ENCODE measurements at places on chromosomes 4 and X.
A peak's percentile ranks its signal among the peaks of the same experiment; 100 is the strongest.

- DNase-seq: no peak
Observed at GRCh38 chr4:156643826-156644225, 327.8 kb downstream of the PDGFC start.

GRCh38 chrX:16202943-16203342, 35.7 kb downstream of the MAGEB17 start:
- no peak for DNase-seq

DNA sequence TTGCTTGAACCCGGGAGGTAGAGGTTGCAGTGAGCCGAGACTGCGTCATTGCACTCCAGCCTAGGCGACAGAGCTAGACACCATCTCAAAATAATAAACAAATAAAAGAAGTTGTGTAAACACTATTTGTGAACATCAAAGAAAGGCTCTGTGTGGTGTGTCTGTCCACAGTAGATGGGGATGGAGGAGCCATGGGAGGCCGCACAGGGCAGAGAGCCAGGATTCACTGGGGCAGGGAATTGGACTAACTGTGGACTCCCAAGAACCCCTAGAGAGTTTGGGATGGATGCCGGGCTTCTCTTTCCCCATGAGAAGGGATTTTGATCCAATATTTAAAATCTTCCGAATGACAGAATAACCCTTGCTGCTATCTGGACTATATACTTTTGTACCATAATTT, 26.5 kb downstream of the TBC1D1 start:
- DNase-seq: no peak

GRCh38 chrX:123422875-123423274, 238.8 kb downstream of the GRIA3 start:
- DNase-seq: no peak

DNA sequence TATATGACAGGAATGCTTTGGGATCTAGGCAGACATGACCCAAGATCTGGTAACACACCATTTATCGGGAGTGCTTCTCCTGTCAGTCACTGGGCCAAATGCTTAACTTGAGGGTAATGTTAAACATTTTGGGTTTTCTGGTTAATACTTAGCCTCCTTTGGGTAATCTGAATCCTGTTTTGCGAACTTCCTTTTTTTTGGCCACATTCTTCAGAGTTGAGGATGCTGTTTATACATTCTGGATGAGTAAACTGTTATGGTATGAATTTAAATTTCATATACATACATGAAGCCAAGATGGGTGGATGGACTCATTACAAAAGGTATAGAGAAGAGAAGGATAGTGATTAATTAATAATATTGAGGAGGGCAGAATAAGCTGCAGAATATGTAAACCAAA, 36.1 kb downstream of the MID1IP1 start:
- DNase-seq: no peak

DNA sequence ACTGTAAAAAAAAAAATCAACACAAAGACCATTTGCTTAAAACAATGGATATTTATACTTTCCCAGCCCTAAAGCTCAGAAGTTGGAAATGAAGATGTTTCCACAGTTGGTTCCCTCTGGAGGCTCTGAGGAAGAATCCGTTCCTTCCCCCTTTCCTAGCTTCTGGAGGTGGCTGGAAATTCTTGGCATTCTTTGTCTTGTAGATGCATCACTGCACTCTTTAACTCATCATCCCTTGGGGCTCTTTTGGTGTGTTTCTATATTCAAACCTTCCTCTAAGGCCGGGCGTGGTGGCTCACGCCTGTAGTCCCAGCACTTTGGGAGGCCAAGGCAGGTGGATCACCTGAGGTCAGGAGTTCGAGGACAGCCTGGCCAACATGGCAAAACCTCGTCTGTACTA, 78.7 kb downstream of the VCX3A start:
- DNase-seq: no peak

- DNase-seq: no peak
Observed at GRCh38 chr4:133157460-133158160, 8.5 kb downstream of the PCDH10 start.

- no peak for DNase-seq
Observed at GRCh38 chr4:2411786-2412510, 6.5 kb downstream of the ZFYVE28 start.

GRCh38 chr4:78644744-78645330, 93.3 kb downstream of the ANXA3 start:
- DNase-seq: peak; percentile 55

- DNase-seq: peak; percentile 11
Observed at GRCh38 chr4:189124149-189124758, 816.4 kb upstream of the FRG1 start.

- no peak for DNase-seq
Observed at GRCh38 chrX:20711366-20711765, 444.7 kb upstream of the RPS6KA3 start.

- DNase-seq: no peak
Observed at GRCh38 chr4:78068481-78068880, 11.4 kb downstream of the FRAS1 start.

DNA sequence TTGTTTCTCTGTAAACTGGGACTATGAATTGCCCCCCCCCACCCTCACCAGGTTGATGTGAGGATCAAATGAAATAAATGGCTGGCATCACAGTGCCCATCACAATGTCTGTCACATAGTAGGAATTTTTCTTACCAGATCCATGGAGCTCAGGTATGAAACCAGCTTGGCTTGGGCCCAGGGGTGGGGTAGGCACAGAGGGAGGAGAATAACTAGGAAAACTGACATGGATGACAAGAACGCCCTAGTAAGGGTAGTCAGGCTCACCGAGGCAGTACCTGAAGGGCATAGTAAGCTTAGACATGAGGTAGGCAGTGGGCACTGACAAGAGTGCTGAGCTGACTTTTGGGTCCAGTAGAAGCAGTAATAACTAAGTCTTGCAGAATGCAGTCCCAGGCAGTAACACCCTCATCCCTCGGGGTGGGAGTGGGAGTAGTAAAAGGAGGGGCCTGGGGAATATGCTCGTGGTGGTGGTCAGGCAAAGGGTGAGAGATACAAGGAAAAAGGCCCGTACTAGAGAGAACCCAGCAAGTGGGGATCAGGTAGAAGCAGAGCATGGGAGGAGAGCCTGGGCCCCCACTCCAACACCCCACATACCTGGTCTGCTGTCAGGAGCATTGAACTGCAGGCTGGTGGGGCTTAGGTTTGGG, 155.9 kb upstream of the PJA1 start:
- DNase-seq: no peak

- DNase-seq: no peak
Observed at GRCh38 chrX:47482065-47482511, 934 bp downstream of the ZNF41 start.

- DNase-seq: no peak
Observed at GRCh38 chrX:275967-276580, 5.1 kb upstream of the PLCXD1 start.

- DNase-seq: no peak
Observed at GRCh38 chr4:4627906-4628305, 86.1 kb upstream of the STX18 start.

DNA sequence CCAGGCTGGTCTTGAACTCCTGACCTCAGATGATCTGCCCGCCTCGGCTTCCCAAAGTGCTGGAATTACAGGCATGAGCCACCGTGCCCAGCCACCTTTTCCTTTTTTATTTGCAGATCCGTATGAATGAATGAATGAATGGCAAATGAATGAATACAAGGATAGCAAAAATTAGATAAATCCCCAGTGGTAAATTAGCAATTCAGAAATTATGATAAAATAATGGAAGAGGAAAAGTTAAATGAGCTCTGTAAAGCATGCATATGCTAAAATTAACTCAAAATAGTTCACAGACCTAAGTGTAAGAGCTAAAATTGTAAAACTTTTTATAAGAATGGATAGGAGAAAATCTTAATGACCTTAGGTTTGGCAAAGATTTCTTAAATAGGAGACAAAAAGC, 49.8 kb downstream of the SH3KBP1 start:
- DNase-seq: no peak

DNA sequence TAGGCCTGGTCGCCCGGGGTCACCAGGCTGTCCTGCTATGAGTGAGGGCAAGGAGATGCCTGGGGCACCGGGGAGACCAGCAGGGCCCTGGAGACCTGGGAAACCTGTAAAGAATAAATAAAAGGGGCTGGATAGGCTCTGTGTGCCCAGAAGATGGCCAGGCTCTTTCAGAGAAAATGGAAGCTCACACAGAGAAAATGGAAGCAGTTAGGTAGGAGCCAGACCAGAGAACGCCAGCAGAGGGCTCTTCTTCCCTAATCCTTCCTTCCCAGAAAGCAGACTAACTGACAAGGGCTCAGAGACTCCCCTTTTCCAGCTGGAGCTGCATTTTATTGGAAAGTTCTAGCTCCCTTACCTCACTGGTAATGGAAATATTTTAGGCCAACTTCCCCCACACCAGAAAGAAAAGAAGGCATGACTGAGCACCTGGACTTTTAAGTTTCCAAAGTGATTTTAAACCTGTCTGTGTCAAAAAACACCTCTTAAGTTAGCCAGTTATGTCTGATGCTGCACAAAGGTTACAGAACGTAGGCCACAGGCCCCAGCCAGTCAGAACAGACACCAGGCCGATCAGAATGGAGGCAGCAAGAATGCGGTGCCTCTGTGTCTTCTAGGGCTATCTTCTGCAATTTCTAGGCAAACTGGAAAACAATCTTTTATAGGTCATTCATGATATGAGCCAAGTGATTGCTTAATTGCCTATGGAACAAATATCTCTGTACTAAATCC, 74.0 kb downstream of the ATG4A start:
- no peak for DNase-seq
